ENCODE measurements at places on chromosomes 1 and 21. TPM values are rescaled to one million over a fixed set of nuclear protein-coding genes. Genes with fewer than 3 reads are reported as not detected.

DNA sequence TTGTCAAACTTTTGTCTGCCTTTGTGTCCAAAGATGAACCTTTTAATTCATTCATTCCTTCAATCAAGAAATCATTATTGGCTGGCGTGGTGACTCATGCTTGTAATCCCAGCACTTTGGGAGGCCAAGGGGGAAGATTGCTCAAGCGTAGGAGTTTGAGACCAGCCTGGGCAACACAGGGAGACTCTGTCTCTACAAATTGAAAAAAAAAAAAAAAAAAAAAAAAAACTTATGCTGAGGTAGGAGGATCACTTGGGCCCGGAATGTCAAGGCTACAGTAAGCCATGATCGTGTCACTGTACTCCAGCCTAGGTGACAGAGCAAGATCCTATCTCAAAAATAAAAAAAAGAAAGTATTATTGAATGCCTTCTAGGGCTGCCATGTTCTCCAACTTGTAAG lies 51.3 kb upstream of the CXADR start:
- DNase-seq: no peak

DNA sequence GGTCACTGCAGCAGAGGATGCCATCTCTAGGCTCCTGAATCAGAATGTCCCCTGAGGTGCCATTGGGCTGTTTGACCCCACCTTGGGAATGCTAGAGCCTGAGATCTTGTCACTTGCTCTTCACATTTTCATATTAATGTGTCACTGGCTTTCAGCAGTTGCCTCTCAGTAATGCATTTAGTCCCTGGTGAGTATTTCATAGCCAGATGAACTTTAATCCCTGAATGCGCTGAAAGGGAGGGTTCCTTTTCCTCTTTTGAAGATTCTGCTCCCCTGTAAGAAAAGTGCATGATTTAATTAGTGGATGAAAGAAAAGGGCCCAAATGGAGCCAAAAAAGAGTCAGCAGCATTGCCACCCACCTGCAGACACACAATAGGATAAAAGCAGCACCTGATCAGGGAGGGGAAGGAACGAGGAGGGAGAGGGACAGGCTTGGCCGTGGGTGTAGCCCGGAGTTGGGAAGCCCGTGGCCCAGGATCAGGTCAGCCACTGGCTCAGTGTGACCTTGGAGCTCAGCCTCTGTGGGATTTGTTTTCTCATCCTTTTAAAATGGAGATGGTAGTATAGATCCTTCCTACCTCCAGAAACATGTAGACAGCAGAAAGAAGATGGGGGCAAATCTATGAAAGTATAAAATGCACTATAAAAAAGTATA lies 31.1 kb downstream of the ROR1 start:
- no peak for DNase-seq

DNA sequence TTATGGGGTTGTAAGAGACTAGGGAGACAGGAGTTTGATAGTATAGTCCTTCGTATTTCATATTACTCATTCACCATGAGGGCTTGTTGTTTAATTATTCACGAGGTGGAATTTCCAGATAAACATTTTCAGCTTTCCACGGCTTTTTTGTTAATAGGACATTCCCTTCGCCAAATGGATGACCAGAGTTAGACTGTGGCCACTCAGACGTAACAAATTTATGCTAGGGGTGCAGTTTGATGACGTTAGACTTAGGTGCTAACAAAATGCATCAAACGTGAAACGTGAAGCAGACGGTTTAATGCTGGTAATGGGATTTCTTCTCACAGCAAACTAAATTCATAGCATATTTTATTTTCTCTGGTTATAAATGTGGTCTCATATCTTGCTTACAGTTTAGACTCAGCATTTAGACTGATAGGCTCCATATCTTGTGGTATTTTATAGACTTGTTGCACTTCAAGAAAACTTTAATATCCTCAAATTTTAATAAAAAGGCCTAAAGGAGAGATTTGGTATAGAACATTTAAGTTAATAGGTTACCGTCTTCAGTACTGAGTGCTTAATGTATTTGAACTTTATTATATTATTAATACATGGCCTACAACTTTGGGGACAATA lies 2.3 kb downstream of the DHX9 start:
- DNase-seq: no peak

- no peak for DNase-seq
Measured at GRCh38 chr1:160607672-160608032, 28.4 kb upstream of the CD84 start.

Gene PTGFR
- 4.5 TPM for total RNA-seq
